ENCODE measurements at places on chromosomes 6 and 20.

DNA sequence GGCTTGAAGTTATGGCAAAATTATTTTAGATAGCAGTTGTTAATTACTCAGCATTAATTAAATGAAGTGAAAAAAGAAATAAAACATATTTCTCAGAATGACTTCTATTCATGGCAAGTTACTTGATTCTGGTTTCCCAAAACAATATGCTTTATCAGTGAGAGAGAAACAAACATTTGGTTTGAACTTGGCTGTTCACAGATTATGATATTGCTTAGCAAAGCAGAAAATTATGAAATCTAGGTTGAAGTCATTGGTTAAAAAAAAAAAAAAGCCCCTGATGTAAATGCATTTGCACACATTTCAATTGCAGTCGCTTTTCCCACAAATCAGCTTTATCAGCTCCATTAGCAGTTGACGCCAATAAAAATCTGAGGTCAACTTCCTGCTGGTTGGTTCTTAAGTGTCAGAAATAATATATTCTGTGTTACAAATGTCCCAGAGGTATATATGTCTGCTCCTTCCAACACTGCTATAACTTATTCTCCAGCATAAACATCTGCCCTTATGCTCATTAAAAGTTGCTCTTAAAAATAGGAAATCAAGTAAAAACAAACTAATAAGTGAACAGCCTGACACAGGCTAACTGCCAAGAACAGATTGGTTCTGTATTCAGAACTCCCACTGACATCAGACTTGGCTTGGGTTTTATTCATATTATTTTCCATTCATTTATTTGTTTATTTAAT, 275.4 kb downstream of the PHF3 start:
- no peak for DNase-seq

DNA sequence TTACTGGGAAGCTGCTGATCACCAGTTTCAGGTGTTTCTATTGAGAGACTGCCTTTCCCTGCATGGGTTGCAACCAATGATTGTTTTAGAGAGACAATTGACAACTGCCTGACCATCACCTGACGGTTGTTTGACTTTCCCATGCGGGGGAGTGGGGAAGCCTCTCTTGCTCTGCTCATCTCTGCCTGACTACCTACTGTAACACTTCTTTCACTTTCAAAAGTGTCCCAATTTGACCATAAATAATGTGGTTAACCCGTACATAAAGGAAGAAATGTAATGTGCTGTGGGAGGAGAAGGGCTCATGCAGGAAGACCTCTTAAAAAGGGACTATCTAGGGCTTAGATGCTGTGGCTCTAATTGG, 122.1 kb upstream of the PHACTR1 start:
- no peak for DNase-seq

DNA sequence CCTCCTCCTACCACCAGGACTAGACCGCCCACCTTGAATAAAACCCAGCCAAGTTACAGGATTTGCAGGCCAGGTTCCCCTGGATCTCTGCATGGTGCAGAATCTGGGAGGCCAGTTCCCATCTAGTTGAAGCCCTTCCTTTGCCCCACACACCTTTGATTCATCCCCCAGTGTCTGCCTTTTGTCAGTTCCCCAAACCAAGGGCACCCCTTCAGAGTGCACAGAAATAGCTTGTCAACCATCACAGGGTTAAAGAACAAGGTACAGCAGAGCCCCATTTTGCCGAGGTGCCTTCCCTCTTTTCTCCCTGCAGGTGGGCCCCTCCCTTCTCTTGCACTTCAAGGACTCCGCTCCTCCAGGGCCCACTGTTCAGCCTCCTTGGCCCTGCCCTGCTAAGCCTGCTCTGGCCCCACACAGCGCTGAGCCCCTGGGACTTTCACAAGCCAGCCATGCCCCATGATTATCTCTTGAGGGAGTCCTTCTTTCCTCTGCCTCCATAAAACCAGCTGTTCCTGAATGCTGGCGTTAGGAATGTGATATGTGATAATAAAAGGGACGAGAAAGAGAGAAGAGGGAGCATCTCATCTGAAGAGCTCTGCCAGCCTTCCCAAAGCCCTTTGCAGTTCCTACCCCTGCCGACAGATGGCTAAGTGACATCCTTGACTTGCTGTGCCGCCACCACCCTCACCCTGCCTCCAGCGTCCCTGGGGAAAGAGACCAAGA, 280.3 kb downstream of the CDC5L start:
- peak; percentile 71 for DNase-seq

- no peak for DNase-seq
Measured at GRCh38 chr6:112717401-112717800, 370.3 kb downstream of the RFPL4B start.

GRCh38 chr6:149248693-149249369, 68.7 kb upstream of the TAB2 start:
- DNase-seq = no peak

GRCh38 chr20:10666221-10667076, 7.3 kb downstream of the JAG1 start:
- DNase-seq = no peak

DNA sequence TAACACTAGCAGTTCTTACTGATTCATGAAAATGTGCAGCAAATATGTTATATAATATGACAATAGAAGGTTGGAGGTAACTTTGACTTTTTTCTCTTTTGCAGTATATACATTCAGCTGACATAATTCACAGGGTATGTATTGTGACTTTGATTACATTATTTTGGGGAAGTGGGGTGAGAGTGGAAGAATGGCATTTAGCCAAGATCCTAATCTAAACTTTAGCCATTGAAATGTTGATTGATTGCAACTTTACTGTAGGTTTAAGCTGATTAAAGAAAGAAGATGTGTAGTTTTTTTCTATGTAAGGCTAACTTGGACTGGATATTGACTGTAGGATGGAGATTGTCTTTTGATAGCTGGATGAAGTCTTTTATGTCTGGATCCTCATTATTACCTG, 46.0 kb downstream of the MAPK14 start:
- no peak for DNase-seq

DNA sequence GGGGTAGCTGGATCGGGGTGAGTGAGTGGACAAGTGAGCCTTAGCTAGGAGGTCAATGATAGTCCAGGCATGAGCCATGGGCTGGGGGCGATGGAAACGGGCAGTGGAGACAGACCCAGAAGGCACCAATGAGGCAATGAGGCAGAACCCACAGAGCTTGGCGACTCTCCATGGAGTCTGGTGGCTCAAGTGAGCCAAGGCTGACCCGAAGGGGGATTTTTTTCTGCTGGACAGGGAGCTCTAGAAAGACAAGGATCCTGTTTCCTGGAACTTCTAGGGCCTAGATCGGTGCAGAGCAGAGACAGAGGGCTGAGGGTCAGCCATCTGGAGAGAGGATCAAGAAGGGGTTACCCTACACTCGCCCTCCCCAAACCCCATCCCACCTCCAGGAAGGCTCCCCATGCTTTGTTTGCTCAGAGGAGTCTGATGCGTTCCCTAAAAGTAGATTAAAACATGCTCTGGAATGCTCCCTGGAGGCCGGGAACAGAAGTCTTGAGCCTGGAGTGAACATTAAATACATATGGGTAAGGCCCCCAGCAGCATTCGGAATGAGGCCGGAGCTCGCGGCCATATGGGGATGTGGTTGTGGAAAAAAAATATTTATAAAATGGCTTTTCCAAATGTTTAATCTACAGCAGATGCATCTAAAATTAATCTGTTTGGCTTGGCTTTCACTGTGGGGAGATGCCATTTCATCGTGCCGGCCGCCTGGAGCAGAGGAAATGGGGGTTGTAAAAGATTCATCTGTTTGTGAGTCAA, 237.8 kb upstream of the PMEPA1 start:
- DNase-seq = no peak

- DNase-seq = peak; percentile 65
Measured at GRCh38 chr6:161418463-161418945, 144.6 kb upstream of the AGPAT4 start.

DNA sequence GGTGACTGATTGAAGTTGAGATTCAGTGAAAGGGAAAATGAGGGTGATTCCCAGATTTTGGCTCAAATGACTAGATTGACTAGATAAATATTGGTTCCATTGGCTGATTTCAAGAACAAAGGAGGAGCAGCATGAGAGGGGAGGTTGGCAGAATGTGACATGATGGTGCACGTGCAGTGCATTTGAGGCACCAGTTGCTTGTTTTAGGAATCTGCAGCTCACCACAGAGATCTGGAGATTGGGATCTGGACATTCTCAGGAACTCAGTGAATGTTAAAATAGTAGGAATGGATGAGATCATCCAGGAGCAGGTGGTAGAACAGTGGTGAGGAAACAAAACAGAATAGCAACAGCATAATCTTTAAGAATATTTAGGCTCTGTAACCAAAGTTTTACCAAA, 496.3 kb downstream of the DHX35 start:
- no peak for DNase-seq

GRCh38 chr6:6482256-6482655, 106.3 kb upstream of the LY86 start:
- DNase-seq = no peak

DNA sequence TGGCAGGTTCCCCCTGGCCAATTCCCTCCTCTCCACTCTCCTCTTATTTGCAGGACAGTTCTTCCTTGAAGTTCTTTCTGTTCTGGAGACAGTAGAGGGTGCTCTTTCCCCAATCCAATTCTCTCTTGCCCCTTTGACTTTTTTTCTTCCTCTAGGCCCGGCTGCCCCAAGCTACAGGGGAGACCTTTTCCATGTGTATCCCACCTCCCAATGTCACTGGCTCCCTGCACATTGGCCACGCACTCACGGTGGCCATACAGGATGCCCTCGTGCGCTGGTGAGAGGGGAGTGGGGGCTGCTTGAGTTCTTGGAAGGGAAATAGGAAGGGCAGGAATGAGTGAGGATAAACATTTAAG, 1.5 kb downstream of the VARS2 start:
- DNase-seq = peak; percentile 92

DNA sequence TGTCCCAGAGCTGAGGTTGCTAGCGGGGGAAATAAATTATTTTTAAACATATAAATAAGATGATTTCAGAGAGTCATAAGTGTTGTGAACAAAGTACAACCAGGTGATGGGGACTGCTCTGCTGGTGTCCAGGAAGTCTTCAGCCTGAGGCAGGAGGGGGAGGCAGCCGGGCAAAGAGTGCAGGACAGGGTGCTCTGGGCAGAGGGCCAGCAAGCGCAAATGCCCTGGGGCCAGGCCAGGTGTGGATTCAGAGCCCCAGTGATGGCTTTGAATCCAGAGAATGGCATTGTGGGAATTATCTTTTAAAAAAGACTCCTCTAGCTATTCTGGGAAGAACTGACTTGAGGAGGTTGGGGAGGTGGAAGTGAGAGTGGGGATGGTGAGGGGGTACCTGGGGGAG, 1.6 kb downstream of the CLPSL1 start:
- peak; percentile 26 for DNase-seq

DNA sequence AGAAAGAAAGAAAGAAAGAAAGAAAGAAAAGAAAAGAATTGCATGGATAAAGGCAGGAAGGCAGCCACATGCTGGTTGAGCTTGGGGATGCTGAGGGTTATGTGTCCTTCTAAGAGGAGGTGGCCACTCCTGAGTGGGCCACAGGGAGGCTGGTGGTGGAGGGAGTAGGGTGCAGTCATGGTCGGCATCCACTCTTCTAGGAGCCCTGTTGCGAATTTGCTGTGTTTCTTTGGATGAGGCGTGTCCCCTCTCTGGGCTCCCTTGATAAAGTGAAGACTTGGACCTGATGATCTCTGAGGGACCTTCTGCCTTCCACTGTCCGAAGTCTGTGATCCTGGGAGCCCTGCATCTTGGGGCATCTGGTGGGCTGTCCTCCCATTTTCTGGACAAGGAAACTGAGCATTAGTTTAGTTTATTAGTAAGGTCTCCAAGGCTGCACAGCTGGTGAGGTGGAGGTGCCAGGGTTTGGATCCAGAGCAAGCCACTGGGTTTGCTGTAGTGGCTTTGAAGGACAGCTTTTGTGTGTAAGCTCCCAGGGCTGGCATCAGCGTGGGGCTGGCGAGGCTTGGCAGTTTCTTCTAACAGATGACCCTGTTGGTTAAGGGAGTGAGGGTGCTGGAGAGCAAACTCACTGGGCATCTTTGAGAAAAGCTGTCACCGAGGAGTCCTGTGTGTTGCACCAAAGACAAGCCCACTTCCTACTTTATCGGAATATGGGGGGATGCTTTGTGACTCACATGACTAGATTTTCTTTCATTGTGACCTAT, 4.3 kb downstream of the DLGAP4 start:
- no peak for DNase-seq

- peak; percentile 63 for DNase-seq
Measured at GRCh38 chr6:163745536-163746400, 331.2 kb downstream of the QKI start.

DNA sequence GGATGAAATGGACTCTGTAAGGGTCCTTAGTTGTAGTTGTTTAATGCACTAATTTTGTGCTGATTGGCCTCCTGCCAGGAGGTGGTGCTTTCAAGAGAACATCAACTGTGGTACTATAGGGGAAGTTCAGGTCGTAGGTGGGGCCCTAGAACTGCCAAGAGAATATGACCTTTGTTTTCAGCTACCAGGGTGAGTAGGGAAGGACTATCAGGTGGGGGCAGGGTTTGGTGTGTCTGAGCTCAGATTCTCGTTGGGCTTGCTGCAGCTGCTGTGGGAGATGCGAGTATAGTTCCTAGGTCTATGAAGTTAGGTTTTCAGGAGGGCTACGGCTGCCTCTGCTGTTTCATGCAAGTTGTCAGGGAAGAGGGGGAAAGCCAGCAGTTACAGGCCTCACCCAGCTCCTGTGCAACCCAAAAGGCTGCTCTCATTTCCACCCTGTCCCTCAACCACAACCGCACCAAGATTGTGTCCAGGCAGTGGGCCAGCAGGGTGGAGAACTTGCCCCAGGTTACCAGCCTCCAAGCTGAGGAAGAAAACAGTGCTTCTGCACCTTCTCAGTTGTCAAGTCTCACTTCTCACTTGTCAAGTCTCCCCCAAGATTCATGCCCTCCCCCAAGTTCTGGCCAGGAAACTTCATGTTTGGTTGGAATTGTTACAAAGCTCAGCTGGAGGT, 626.5 kb upstream of the MAP3K7 start:
- no peak for DNase-seq

DNA sequence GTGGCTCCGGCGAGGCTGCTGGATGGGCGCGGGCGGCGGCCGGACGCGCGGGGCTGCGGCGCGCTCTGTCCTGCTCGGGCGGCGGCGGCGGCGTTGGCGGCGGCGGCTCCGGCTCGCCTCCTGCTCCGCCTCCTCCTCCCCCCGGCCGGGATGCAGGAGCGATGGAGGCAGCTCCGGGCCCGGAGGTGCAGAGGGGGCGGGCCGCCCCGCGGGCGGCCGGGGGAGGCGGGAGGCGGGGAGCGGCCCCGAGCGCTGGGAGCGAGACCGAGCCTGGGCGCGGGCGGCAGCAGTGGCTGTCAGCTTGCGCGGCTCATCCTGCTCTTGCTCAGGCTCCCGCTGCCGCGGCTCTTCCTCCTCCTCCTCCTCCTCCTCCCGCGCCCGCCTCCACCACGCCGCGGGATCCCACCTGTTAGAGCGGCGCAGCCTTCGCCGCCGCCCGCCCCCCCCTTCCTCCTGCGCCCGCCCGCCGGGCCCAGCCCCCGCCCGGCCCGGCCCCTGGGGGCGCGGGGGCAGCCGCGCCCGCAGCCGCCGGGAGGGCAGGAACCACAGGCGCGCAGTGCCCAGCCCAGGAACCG, at the start of gene NOL4L:
TSS of gene NOL4L (minus strand) at position 323 of the 575 bp plus-strand sequence. CDS start 443 bp downstream, outside the sequence.
- DNase-seq = peak; percentile 90

GRCh38 chr6:14194483-14194882, 76.9 kb downstream of the CD83 start:
- DNase-seq = peak; percentile 51

GRCh38 chr6:119446115-119446554, 96.6 kb upstream of the MAN1A1 start:
- no peak for DNase-seq

GRCh38 chr6:30399390-30400058, 54.6 kb downstream of the RPP21 start:
- no peak for DNase-seq

All from H7 (cell line).